Glomerular endothelial cell (primary cell): ENCODE measurements at places on chromosomes 5 and 9.

GRCh38 chr5:481347-481746 lies 38.4 kb downstream of the EXOC3 start:
- no peak for DNase-seq

- DNase-seq = no peak
These were observed 74.3 kb upstream of the MOCS2 start for GRCh38 chr5:53183880-53184279.

GRCh38 chr9:34417734-34418133 lies 40.6 kb downstream of the FAM219A start:
- no peak for DNase-seq

DNA sequence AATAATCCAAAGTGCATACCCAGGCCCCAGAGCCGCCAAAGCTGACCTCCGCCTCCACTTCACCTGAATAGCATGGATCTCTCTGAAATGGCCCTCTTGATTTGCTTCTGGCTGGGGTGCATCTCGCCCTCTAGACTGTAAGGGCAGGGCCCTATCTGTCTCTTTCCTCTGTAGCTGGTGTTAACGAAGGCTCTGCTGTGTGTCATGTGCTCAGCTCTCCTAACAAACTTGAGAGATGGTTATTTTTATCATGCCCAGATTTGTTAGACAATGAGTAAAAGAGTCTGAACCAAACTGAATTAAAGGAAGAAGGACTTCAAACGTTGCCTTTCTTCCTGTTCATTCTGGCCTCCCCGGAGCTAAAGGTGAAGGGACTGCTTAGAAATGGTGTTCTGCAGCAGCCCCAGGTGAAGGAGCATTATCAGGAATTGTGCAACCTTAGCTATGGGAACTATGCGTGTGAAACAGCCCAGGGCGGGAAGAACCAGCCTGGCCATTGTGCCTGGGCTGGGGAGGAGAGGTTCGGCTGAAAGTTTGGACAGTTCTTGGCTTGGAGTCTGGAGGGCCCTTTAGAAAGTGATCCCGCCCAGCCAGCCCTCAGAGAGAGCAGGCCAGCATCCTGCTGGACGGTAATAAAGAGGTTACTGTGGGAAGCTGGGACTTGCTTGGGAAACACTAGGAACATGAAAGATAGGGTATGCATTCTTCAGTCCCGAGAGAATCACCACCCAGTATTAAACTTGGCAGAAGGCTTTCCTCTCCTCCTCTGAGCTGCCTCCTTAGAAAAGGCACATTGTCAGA lies 73.5 kb downstream of the WWC1 start:
- DNase-seq = no peak

GRCh38 chr9:97502222-97502983 lies 937 bp downstream of the TMOD1 start:
- DNase-seq = no peak

DNA sequence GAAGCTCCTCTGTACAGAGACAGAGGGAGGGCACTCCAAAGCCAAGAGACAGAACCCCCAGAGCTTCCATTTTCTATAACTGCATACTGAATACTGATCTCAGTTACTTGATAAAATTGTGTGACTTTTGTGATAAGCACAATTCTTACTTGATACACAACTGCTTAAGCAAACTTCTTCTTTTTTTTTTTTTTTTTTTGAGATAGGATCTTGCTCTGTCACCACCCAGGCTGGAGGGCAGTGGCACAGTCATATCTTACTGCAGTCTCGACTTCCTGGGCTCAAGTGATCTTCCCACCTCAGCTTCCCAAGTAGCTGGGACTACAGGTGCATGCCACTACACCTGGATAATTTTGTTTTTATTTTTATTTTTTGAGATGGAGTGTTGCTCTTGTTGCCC lies 252.1 kb upstream of the ZNF608 start:
- no peak for DNase-seq

DNA sequence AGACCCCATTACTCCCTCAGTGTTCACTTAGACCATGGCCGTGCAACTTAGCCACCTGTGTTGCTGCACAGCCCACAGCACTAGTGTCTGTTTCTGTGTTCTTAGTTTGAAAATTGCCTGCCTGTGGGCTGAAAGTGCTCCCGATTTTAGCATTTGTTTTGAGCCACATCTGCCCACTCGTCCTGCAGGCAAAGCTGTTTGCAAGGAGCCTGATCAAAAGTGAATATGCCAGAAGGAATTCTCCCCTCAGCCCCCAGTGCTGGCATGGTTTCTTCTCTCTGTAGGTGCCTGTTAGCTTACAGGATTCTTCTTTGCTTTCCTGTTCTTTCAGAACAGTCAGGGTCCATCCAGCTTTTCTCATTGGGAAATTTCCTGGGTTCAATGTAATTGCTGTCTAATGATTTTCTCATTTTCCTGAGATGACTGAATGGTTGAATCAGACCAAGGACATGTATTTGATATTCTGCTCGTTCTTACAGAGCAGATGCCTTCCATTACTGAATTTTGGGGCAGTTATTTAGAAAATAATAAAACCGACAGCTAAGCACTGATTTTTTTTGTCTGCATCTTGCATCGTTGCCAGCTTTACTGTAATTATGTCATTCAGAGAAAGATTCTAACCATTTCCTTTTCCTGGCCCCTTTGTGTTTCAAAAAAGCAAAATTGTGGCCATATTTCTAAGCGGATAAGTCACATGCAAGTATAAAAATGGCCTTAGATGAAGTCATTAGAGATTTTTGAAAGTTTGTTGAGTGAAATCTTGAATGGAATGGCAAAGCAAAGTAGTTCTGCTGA lies 111.1 kb upstream of the CKMT2 start:
- no peak for DNase-seq
